Caco-2 (cell line): ENCODE measurements at places on chromosomes 3 and 15.

- no peak for DNase-seq
Measured at GRCh38 chr15:61935493-61935892, 124.8 kb downstream of the VPS13C start.

GRCh38 chr3:14577897-14578296 is 37.8 kb upstream of the GRIP2 start:
- no peak for DNase-seq

- no peak for DNase-seq
Measured at GRCh38 chr15:62912808-62913207, 129.7 kb upstream of the TPM1 start.

- DNase-seq = no peak
Measured at GRCh38 chr15:95995375-95996168, 334.9 kb upstream of the NR2F2 start.

DNA sequence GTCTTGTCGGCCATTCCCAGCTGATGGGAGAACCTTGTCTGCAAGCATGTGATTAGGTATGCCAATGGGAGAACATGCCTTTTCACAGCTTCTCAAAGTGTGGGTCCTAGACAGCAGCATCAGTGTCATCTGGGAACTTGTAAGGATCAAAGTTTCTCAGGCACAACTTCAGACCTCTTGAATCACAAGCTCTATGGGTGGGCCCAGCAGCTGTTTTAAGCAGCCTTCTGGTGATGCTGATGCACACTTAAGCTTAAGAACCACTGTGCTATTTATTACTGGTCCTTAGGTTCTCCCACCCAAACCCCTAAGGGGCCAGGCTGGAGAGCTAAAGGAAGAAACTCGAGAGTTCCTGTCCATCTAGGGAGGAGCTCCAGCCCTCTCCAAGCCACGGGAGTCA is 453.9 kb upstream of the PROK2 start:
- no peak for DNase-seq

DNA sequence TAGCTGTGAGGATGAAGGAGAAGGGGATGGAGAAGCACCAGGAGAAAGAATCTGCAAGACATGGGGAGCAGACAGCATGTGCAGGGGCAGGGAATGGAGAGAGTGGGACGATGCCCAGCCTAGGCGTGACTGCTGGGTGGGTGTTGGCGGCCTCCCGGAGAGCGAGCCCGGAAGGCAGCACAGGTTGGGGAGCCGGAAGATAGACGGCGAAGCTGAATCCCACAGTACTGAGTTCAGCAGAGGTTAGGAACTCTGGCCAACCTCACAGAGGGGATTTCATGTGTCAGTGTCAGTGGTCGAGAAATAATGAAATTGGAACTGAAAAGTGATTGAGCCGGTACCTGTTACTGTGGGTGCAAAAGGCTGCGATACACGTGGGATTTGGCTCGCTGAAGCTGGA is 55.2 kb downstream of the PXYLP1 start:
- DNase-seq = no peak
